ENCODE measurements at places on chromosomes 2 and 18. TPM values are rescaled to one million over a fixed set of nuclear protein-coding genes. Genes with fewer than 3 reads are reported as not detected.

MAPK4 gene
- polyA plus RNA-seq = not detected

SPRED2 gene
- 12.4 TPM for polyA plus RNA-seq

RRM2 gene
- 9.6 TPM for polyA plus RNA-seq

CCT4 gene
- polyA plus RNA-seq = 94.7 TPM

CIB4 gene
- polyA plus RNA-seq = not detected

CFAP65 gene
- polyA plus RNA-seq = 0.10 TPM

CASP10 gene
- 11.4 TPM for polyA plus RNA-seq

EMX1 gene
- 0.71 TPM for polyA plus RNA-seq

ALPG gene
- 0.10 TPM for polyA plus RNA-seq

C2orf92 gene
- polyA plus RNA-seq = 2.9 TPM

SP140 gene
- under 0.01 TPM for polyA plus RNA-seq

WDR54 gene
- polyA plus RNA-seq = 3.0 TPM

DYNAP gene
- not detected for polyA plus RNA-seq

SIX3 gene
- not detected for polyA plus RNA-seq

REG1A gene
- polyA plus RNA-seq = 44.4 TPM

TMEM150A gene
- polyA plus RNA-seq = 7.4 TPM

IL1RL2 gene
- polyA plus RNA-seq = 0.90 TPM

CYP20A1 gene
- 10.8 TPM for polyA plus RNA-seq

MALL gene
- 183 TPM for polyA plus RNA-seq

C2orf78 gene
- polyA plus RNA-seq = not detected

NEURL3 gene
- 3.5 TPM for polyA plus RNA-seq

CCDC121 gene
- polyA plus RNA-seq = 1.7 TPM

INHBB gene
- 1.4 TPM for polyA plus RNA-seq

CFC1 gene
- 0.29 TPM for polyA plus RNA-seq

SLC5A6 gene
- polyA plus RNA-seq = 26.7 TPM
